ENCODE measurements at places on chromosomes 3 and 15.

DNA sequence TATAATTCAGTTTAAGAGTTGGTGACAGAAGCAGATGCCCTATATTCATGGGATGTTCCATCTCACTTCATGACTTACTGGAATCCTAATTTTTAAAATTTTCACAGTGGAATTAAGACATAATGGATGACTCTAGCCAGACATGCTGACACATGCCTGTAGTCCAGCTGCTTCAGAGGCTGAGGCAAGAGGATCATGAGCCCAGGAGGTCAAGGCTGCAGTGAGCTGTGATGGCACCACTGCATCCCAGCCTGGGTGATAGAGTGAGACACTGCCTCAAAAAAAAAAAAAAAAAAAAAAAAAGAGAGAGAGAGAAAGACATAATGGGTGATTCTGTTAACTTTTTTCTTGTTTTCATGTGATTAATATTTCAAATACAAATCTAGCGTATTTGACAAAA, 123.6 kb downstream of the KLHL25 start:
- H3K27ac ChIP-seq = peak overlapping the region; percentile 37
- H3K4me3 ChIP-seq = no peak overlapping the region
- peaks cover 10% of the 10 kb centered on the region for H3K36me3 ChIP-seq
- H3K27me3 ChIP-seq = no peaks in the 10 kb centered on the region
- DNase-seq = no peak

DNA sequence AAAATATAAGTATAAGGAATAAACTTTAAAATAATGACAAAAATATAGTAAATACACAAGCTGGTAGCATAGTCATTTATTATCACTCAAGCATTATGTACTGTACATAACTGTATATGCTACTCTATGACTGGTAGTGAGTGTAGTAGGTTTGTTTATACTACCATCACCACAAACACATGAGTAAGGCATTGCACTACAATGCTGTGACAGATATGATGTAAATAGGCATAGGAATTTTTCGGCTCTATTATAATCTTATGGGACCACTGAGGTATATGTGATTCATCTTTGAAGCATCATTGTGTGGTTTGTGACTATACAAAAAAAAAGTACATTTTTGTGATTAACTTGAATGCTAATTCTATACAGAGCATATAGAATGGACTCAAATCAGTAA, 35.3 kb upstream of the FBN1 start:
- H3K4me1 ChIP-seq = no peaks in the 10 kb centered on the region
- H3K4me3 ChIP-seq = no peak overlapping the region
- H3K36me3 ChIP-seq = no peaks in the 10 kb centered on the region
- DNase-seq = no peak

DNA sequence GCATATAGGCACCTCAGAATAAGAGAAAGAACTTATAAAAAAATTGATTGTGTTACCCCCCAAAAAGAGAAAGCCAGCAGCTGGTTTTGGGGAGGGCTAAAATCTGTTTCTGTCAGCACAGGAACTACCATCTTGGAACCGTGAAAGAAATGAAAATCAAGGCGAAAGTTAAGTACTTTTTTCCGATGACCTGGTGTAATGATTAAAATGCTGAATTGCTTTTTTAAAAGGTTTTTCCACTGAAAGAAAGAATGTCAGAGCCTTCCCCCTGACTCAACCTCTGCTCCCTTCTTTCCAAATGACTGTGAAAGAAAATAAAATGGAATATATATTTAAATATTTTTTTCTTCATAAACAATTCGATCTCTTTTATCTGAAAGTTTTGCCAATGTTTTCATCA, 570.5 kb upstream of the CFAP20DC start:
- H3K4me1 ChIP-seq = no peaks in the 10 kb centered on the region
- H3K36me3 ChIP-seq = no peaks in the 10 kb centered on the region
- H3K4me3 ChIP-seq = no peak overlapping the region
- H3K27me3 ChIP-seq = no peaks in the 10 kb centered on the region

- DNase-seq = no peak
- no peak overlapping the region for H3K4me3 ChIP-seq
- no peak overlapping the region for H3K27ac ChIP-seq
- no peaks in the 10 kb centered on the region for H3K27me3 ChIP-seq
- H3K36me3 ChIP-seq = no peaks in the 10 kb centered on the region
These were observed 91.3 kb upstream of the SLC4A7 start for GRCh38 chr3:27575499-27575898.

Measured in thoracic aorta (tissue), 2 donors.